ENCODE measurements at places on chromosomes 4 and X. TPM values are rescaled to one million over a fixed set of nuclear protein-coding genes. Genes with fewer than 3 reads are reported as not detected.

Gene GPC4
- 0.86 TPM for total RNA-seq

Gene BTC
- 0.43 TPM for total RNA-seq

Gene SPANXA1
- not detected for total RNA-seq

Gene RAB9B
- 0.64 TPM for total RNA-seq

Gene FGF2
- total RNA-seq = 176 TPM

Gene SPANXC
- total RNA-seq = not detected

Gene SPANXN3
- total RNA-seq = not detected

Gene SH3BGRL
- total RNA-seq = 62.2 TPM

Gene BCORL1
- 1.3 TPM for total RNA-seq

Gene ZMYM3
- total RNA-seq = 22.9 TPM

Gene DIPK2B
- total RNA-seq = not detected

DNA sequence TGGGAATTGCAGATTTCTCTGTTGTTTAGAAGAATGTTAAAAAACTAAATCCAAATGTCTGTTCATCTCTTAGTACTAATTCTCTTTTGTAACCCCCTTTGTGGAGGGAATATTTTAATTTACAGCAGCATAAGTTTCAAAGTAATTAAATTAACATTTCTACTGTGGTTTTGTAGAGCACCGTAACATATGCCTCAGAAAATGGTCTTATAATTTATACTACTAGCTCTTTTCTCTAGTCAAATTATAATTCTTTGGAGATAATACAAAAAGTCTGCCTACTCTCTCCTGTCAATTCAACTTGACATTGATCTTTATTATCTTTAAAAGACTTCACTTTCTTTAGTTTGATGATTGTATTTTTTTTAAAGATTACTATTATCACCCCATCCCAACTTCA lies 759.0 kb downstream of the ADGRL3 start:
- DNase-seq = no peak

GRCh38 chrX:18309401-18309800 lies 45.1 kb downstream of the SCML2 start:
- DNase-seq = no peak

GRCh38 chr4:104217526-104217925 lies 277.2 kb downstream of the CXXC4 start:
- no peak for DNase-seq

- DNase-seq = peak; percentile 7
These were observed 168.1 kb downstream of the GLRA2 start for GRCh38 chrX:14697451-14697850.

GRCh38 chr4:99468889-99469288 lies 33.7 kb upstream of the ADH7 start:
- DNase-seq = peak; percentile 35

- peak; percentile 56 for DNase-seq
These were observed 172.5 kb downstream of the PCDH18 start for GRCh38 chr4:137359691-137360315.

DNA sequence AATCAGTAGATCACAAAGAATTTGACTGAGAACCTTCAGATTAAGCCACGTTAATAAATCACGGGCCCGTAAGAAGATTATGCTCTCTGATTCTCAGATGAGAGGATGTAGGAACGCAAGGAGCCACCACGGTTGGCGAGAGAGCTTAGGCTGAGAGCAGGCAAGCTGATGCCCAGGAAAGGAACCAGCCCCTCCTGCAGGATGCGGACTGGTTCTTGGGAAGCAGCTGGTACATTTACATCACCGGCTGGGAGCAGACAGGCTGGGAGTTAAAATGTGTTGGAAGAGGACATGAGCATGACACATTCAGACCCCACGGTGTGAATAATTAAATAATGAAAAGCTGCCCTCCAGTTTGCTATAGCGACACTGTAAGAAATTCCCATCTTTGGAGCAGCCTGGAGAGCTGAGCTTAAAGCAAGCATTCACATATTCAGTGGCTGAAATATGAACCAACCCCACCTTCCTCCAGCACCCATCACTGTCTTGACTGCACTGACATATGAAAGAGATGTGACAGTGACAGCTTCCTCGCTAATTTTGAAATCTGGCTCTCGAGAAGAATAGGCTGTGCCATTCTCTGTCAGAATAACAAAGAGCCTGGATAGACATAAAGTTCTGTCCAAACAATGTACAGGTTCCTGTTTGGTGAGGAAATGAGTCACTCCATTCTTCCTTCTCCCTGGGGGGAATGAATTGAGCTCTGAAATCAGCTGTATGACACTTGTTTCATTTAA lies 33.1 kb downstream of the LNX1 start:
- DNase-seq = no peak

DNA sequence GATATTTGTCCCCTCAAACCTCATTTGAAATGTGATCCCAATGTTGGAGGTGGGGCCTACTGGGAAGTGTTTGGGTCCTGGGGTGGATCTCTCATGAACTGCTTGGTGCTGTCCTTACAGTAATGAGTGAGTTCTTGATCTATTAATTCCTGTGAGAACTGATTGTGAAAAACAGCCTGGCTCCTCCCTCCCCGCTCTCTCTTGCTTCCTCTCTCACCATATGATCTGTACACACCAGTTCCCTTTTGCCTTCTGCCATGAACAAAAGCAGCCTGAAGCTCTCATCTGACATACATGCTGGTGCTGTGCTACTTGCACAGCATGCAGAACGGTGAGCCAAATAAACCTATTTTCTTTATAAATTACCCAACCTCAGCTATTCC lies 11.2 kb upstream of the YIPF7 start:
- no peak for DNase-seq

DNA sequence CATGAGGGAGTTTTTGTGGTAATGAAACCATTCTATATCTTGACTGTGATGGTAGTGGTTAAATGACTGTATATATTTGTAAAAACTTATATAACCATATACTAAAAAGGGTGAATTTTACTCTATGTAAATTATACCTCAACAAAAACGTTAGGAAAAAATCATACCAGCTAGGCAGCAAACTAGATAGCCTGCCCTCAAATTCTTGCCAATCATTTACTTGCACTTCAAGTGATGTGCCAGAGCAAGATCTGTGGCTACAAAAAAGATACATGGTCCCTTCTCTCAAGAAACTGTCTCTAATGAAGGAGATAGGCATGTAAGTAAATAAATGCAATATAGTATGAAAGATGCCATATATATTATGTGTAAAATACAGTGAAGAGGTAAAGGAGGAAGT lies 10.0 kb upstream of the RNF128 start:
- DNase-seq = no peak

DNA sequence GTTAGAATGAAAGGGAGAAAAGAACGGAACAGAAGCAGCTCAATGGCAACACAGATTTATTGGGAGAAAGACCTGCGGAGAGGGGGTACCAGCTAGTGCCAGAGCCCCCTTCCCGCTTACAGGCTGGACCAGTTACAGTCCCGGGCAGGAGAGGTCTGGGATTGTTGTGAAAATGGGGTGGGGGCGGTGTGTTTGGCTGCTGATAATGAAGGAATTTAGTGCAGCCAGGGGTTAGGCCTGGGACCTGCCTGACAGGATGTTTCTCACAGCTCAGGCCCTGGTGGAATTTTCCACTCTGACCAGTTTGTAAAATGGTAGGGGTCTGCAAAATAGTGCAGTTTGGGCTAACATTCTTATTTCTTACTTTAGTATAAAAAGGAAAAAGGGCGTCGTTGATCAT lies 75.4 kb upstream of the SPIN4 start:
- peak; percentile 16 for DNase-seq

GRCh38 chrX:132689612-132690563 lies 201.1 kb upstream of the MBNL3 start:
- DNase-seq = no peak

DNA sequence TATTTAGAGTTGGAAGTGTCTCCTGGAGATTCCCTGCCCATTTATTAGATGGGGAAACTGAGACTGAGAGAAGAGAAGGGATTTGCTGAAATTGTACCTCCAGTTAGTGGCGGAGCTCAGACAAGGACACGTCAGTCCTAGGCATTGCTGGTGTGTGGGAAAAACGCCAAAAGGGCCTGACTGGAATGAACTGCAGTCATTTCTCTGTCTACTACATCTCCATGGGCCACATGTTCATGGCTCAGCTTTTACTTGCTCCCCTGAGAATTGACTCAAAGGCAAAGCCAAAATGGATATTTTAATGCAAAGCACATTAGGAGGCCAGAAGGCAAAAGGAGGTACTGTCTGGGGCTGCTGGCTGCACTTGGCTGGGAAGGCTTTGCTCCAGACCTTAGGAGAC lies 3.9 kb downstream of the TFDP3 start:
- DNase-seq = no peak

DNA sequence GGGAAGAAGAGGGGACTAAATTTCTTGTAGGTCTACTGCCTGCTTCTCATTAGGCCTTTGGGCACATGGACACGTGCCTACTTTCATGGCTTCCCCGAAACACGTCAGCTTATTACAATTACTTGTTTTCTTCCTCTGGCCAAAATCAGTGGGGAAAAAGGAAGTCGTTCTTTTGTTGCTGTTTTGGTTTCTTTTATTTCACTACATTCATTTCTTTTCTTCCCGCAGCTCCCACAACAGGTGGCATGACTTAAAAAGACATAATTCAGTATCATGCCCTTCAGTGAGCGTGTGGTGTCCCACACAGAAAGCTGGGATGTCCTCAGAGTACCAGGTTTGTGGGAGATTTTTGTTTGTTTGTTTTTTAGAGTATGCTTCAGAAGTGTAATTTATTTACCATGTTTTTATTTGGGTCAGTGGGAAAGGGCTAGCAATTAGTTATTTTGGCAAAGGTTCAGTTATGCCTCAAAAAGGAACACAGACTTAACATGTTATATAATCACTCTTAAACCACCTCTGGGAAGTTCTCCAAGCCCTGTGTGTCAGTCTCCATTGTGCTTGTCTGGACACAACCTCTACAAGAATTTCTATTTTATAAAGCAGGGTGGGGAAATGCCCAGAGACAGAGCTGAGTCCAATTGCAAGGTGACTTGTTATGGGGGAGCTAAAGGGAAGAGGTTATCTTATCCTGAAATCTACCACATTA lies 44.2 kb upstream of the SPRY1 start:
- DNase-seq = peak; percentile 40

- no peak for DNase-seq
These were observed 82.2 kb upstream of the PCDH18 start for GRCh38 chr4:137614491-137614890.

DNA sequence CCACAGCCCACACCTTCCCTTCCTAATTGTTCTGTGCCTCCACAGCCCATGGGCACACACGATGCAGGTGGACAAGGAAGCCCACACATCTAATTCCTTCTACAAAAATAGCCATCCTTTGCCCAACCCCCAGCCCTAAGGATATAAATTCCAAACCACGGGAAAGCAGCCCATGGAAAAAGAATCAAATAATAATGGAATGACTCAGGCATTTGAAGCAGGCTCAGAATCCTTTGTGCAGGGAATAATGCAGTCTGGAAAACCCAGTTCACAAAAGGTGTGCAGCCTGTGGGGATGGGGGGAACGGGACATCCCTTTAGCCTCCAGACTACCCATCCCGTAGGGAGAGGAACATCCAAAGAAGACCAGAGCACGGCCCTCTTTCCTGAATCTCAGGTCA lies 342.3 kb upstream of the GALNT7 start:
- no peak for DNase-seq

- peak; percentile 71 for DNase-seq
These were observed 86.8 kb upstream of the ETNPPL start for GRCh38 chr4:108849611-108850168.

GRCh38 chr4:38075370-38076152 lies 115.4 kb downstream of the PTTG2 start:
- peak; percentile 96 for DNase-seq

DNA sequence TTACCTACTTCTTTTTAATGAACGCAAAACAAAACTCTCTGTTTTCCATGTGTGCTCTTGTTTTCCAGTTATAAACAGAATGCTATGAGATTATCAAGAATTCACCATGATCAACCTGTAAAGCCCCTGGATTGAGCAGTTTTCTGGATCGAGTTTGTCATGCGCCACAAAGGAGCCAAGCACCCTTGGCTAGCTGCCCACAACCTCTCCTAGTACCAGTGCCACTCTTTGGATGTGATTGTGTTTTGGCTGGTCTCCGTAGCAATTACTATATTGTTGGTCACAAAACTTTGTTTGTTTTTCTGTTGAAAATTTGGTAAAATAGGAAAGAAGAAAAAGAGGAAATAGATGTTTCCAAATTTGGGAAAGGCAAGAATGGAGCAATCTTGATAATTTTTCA lies 51.1 kb downstream of the UGT2B7 start:
- DNase-seq = no peak

DNA sequence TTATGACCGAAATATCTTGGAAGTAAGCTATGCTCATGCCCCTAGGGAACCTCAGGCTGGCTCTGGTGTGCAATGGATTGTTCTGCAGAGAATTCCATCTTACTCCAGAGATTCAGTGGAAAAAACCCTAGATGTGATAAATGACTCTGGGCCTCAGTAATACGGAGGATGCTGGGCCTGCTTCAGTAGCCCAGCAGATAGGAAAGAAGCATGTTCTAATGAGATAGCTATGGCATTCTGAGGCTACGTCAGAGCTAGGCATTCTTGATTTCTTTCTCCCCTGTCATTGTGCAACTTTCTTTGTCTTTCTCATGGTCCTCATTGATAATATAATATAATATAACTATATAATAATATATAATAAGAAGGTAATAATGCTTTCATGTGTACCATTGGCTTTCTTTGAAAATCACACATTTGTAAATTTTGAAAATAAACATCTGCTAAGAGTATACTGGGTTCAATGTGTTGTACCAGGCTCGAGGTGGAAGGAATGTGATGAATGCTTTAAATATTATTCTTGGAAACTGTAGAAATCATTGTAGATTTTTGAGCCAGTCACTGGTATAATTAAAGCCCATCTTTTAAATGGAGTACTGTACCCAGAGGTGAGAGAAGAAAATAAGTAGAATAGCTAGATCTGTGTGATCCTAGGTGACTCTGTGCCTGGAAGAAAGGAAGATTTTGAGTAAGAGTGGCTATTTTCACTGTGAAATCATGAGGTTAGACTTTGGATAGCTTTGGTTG lies 152.0 kb downstream of the IL15 start:
- DNase-seq = no peak

DNA sequence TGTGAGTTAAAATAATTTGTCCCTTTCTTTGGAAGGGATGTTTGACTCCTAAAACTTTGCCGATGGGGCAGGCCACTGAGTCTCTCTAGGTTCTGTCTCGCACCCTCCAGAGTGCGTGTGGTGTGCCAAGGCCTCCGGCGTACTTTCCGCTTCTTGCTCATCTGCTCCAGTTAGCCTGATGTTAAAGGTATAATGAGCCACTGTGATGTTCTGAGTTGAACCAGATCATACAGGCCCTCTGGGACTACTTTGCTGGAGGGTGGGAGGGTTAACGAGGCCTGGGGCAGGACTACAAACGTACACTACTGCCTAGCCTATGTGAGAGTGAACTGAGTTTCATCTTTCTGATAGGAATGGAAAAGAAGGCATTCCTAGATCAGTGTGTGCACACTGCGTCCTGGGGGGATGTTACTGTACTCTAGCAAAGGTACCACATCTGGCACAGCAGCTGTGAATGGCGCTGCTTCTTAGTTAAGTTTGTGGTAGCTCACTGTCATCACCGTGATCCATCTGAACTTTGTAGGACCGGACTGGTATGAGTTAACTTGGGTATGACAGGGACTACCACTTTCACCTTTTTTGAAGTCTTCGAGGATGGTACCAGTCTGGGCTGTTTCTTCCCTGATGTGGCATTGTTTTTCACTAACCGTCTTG lies 60.2 kb downstream of the RGS12 start:
- DNase-seq = no peak
